ENCODE measurements at places on chromosomes 5 and 9.

DNA sequence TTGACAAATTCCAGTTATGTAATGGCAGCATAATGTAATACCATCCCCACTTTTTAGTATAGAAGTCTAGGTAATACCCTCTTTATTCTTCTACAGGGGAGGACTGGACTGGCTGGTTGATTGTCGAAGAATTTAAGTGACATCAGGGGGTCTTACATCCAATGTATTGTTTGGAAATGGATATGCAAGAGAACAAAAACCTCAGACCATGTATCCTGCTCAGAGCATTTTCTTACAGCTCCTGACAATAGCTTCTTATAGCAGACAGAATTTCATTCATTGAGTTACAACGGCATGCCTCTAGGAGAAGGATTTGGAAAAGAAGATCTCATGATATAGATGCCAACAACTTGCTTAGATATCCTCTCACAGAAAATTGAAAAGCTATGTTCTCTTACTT lies 2032.3 kb downstream of the EFNA5 start:
- DNase-seq: no peak

GRCh38 chr9:126393876-126394275 lies 67.2 kb downstream of the MVB12B start:
- DNase-seq: no peak

- no peak for DNase-seq
Measured at GRCh38 chr5:120375248-120375647, 88.9 kb upstream of the PRR16 start.

DNA sequence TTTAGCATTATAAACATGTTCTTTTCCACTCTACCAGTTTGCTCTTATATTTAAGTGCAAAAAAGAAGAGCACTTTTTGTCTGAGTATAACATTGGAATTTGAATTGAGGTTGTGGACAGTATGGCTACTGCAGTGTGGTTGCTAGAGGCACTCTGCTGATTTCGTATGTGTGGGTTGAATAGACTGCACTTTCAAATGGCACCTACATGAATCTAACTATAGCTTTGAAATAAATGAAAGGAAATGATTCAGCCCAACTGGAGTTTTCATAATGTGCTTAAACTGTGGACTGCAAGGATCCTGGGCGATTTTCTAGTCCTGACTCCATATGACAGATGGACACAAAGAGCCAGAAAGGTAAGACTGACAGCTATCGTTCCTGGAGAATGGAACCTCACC lies 657.6 kb upstream of the RIOK2 start:
- DNase-seq: no peak

- DNase-seq: no peak
Measured at GRCh38 chr5:114581136-114581535, 219.3 kb downstream of the KCNN2 start.

DNA sequence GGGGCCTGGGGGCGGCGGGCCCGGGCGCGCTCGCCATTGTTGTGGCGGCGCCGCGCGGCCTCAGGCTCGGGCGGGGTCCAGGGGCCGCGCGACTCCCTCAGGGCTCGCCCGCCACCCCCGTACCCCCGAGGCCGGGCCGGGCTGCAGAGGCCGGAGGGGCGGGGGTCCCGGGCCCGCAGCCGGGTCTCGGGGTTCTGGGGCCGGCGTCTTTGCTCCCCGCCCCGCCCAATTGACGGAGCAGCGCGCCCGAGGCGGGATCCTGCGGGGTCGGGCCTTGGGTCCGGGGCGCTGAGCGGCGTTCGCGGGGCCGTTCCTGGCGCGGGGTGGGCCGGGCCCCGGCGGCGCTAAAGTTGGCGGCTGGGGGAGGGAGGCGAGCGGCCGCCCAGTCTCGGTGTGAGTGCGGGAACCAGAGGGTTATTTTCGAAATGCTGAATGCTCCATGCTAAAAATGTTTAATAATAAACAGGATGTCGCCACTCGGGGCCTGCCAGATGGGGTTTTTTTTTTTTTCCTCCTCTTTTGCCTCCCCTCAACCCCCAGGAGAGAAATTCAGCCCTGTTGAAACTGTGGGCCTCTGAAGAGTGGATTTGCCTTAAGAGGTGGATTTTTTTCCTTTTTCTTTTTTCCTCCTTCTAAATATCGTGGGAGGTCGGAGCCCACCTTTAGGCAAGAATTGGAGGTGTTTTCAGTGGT lies 724 bp downstream of the PRRC2B start:
- peak; percentile 60 for DNase-seq

DNA sequence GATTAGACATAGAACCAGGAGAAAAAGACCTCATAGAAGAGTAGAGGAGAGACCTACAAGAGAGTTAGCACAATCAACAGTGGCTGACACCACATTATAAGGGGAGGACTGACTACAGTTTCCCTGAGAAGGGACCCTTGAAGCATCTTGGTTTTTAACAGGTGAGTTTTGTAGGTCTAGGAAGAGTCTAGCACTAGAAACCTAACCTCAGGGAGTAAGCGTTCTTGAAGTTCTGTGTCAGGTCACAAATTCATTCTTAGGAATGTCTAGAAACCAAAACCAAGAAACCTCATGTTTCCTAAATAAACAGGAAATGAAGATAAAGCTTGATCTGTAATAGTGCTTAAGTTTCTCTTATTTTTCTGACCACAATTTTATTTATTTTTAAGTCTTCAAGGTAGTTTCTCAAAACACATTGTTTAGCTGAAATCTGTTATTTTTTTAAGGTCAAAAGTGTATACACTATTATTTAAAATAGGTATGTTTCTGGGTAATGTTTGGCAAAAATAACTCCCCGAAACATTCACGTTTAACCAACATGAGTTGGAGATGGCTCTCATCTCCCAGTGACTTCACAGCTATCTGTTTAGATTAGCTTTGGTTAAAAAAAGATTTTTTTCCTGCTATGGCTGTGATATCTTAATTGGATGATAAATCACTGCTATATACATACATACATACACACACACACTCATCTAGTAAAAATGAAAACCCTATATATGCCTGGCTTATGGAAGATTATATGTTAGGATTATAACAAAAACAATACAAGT lies 37.1 kb downstream of the MAP3K1 start:
- no peak for DNase-seq

- DNase-seq: no peak
Measured at GRCh38 chr5:152329207-152329606, 75.9 kb downstream of the NMUR2 start.

All from left cardiac atrium (tissue), 4 donors.